ENCODE measurements at places on chromosomes 7 and 10.

- peak; percentile 88 for DNase-seq
Observed at GRCh38 chr10:68327889-68328786, 3.7 kb upstream of the HNRNPH3 start.

GRCh38 chr7:15829691-15830090 is 143.2 kb upstream of the MEOX2 start:
- DNase-seq = no peak

DNA sequence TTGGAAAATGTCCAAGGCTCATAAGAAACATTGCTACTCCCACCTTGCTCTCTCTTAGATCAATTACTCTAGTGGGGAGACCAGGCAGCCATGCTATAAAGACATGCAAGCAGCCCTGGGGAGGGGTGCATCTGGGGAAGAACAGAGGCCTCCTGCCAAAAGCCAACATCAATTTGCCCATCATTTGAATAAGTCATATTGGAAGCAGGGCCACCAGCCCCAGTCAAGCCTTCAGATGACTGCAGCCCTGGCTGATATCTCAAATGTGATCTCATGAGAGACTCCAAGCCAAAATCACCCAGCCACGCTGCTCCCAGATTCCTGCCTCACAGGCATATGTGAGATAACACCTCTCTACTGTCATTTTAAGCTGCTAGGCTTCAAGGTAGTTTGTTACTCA is 157.5 kb upstream of the PDE1C start:
- no peak for DNase-seq

- DNase-seq = no peak
Observed at GRCh38 chr7:155190688-155191087, 107.0 kb upstream of the INSIG1 start.

DNA sequence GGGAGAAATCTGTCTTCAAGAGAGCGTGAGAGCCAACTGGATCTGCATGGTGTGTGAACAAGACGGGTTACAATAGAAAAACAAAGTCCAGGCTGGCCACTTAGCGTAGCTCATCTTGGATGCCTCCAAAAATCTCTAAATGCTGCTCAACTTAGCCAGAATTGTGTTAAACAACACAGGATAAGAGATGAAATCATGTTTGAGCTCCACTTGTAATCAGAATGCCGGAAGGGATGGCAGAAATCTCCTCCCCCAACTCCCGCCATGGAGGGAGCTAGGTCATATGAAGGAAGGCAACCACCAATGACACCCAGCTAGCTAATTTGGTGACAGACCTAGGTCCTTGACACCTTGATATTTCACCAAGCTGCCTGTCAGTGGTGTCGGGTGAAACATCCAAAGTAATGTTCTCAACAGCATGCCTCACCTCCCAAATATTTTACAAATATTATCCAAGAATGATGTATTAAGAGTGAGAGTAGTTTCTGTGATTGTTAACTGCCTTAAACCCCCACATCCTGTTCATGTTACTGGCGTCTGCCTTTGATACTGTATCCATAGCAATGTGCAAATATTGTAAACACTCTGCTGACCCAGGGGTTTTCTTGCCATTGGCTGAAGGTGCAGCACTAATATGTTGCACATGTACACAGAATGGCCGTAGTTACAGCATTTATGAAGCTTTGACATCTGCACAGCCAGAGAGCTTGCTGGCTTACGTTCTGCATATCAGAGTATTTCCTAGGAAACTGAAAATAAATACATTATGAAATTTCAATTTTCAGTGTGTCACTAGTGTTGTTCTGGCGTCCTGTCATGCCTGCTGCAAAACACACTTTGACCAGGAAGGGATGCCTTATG is 25.8 kb downstream of the TMEM254 start:
- no peak for DNase-seq

DNA sequence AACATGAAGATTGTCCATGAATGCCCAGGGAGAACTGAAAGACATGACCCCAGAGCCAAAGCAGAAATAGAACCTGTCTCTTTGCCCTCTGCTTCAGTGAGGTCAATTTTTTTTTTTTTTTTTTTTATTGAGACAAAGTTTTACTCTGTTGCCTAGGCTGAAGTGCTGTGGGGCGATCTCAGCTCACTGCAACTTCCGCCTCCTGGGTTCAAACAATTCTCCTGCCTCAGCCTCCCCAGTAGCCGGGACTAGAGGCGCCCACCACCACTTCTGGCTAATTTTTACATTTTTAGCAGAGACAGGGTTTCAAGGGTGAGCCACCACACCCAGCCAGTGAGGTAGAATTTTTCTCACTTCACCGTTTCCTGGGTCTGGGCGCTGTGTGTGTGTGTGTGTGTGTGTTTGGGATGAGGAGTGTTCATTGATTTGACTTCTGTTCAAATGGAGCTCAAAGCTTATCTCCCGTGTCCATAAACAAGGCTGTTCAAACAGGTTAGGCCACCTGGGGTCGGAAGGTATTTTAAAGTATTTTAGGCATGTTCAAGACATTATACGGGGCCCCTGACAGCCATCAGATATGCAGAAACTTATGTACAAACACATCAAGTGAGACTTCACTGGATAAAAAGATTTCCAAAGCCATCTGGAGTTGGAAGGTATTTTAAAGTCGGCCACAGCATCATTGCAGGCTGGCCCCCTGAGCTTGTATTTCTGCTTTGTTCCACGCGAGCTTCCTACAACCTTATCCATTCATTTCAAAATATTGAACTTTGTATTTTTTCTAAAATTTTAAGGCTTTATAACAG is 93.8 kb downstream of the MAP3K8 start:
- DNase-seq = peak; percentile 23

DNA sequence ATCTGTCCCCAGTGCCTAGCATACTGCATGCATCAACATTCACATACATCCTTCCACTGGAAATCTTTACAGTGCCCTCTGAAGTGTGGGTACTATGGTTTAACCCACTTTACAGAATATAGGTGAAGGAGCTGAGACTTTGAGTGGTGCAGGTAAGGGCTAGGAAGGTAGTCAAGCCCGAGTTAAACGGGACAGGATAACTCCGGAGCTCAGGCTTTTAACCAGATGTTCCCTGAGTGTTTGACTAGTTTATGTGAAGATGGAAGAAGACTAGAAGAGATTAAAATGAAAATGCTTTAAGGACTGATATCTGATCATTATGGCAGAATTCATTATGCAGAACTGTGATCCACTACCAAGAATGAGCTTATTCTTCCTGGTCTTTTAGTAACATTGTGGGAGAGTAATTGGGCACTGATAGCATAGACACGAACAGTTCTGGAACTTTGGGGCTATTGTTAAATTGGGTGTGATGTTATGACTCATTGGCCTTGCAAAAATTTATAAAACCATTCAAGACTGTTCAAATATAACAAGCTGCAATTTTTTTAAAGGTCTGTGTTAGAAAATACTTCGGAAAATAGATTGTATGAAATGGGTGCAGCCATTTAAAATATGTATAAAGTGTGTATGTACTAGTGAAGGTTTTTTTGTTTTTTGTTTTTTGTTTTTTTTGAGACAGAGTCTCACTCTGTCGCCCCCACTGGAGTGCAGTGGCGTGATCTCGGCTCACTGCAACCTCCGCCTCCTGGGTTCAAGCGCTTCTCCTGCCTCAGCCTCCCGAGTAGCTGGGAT is 4.4 kb downstream of the CUL1 start:
- DNase-seq = no peak

DNA sequence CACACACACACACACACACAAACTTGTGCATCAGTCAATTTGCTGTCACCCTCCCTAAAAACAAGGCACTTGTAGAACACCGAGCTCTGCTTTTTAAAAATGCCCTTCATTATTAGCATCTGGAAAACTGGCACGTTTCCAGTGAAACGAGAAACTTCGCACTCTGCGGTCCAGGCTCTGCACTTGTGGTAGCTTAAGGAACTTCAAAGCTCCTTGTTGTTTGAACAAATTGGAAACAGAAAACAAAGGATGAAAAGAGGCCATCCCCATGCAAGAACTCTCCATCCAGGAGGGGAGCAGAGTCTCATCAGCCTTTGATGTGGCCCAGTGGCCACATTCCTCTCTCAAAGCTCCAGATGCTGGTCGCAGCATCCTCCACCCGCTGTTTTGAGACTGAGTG is 105.1 kb downstream of the C10orf90 start:
- no peak for DNase-seq

DNA sequence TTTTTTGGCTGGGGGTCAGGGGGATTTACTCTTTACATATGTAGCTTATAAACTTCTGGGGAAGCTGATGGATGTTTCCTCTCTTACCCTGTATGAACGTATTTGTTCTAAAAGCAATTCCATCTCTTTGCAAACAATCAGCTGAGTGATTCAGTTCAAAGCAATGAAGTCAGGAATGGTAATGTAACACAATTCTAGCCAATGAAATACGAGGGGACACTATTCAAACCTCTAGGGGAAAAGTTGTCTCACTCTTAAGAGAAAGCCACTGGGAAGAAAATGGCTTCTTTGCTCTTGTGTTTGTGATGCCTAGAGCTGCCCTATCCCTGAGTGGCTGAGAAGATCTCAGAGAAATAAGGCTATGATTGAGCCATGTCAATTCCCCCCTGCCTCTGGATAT is 134.8 kb upstream of the SEMA3C start:
- no peak for DNase-seq

GRCh38 chr10:90884431-90884830 is 12.7 kb downstream of the RPP30 start:
- DNase-seq = no peak

DNA sequence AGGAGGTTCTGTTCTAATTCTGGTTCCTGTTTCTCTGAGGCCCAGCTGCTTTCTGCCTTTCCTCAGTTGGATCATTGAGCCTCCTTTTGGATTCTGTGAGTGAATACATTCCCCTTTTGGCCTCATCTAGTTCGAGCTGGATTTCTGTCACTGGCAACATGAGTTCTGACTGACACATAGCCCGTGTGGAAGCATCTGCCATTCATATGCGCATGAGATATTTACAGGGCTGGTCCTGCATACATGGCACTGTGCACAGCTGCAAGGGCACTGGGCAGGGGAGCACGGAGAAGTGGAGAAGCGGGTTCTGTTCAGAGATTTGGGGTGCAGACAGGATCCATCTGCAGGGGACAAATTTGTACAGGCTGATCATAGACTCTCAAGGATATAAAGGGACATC is 352.8 kb downstream of the RPS24 start:
- DNase-seq = no peak

DNA sequence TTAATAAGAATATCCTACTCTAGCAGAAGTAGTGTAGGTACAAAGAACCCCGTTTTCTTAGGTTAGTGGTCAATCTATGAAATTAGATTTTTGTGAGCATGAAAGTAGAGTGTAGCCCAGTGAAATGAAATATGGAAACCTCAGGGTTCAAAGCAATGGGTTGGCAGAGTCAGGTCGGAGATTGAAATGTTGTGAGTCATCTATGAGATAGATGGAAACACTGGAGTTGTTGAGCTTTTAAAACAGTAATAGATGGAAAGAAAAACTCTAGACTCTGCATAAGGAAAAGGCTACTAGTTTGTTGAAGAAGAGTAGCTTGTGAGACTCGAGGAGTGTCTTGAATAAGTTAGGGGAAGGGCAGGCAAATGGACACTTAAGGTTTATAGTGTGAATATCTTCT is 251.9 kb downstream of the EXOC4 start:
- no peak for DNase-seq

DNA sequence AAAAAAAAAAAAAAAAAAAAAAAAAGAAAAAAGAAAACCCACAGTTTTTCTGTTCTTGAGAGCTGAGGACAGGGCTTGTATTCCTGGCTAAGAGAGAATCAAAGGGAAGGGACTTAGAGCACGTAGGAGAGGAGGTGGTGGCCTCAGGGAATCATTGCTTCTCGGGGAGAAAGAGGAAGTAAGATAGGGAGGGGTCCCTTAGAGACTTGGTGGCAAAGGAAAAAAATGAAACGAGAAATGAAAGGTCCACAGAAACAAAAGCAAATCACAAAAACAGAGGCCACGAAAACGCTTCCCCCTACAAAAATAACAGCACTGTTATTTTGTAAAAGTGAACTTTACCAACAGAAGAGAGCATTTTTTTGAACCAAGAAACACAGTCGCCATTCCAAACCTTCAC is 323.1 kb upstream of the GALNT17 start:
- DNase-seq = peak; percentile 21

- peak; percentile 52 for DNase-seq
Observed at GRCh38 chr7:75619636-75620035, 119.1 kb downstream of the HIP1 start.

GRCh38 chr10:3783316-3783681 is 1.7 kb downstream of the KLF6 start:
- peak; percentile 41 for DNase-seq

DNA sequence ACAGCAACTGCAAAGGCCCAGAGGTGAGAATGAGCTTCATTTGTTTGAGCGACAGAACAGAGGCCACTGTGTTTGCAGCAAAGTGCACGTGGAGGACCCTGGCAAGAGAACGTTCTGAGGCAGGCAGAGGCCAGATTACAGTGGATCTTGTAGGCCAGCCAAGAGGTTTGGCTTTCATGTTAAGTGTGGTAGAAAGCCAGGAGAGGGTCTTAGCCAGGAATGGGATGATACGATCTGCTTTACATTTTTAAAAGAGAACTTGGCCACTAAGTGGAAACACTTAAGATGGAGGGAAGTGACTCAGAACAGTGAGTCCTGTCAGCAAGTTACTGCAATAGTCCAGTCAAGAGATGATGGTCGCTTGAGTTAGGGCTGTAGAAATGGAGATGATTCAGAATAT is 4.6 kb downstream of the CCDC136 start:
- DNase-seq = peak; percentile 45
